ENCODE measurements at places on chromosomes 6 and 20.

DNA sequence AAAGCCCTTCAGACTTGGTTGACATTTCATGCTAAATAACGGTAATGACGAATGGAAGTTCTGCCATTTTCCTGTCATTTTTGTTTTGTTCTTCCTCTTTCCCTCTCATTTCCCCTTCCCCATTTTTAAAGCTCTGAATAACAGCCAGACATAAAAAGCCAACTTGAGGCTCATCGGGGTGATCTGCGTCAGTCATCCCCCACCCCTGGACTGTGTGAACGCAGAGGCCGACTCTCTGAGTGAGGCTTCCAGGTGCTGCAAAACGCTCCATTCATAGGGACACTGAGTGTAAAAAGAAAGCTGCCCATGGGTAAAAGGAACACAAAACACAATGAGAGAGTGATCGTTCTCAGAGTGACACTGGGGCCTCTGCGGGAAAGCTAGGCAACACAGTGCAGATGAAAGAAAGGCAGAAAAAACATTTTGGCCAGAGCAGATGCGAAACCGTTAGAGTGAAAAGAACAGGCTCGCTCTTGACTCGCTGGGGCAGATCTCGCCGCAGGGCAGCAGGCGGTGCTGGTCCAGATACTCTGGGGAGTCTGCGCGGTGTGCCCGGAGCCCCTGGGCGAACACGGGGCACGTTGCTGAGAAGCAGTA, 684.8 kb downstream of the QKI start:
- DNase-seq, result no peak

DNA sequence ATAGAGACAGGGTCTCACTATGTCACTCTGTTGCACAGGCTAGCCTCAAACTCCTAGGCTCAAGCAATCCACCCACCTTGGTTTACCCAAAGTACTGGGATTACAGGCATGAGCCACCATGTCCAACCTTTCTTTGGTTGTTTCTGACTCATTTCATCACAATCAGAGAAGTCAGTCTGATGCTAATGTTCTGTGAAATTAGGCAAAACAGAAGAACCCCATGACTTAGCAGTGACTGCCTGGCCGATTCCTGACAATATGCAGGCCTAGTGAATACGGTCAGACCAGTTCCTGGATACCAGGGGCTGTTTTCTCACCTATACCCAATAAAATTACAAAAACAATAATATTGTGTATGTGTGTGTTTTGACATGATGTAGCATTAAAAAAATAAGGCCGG, 58.8 kb upstream of the BTN3A2 start:
- no peak for DNase-seq

DNA sequence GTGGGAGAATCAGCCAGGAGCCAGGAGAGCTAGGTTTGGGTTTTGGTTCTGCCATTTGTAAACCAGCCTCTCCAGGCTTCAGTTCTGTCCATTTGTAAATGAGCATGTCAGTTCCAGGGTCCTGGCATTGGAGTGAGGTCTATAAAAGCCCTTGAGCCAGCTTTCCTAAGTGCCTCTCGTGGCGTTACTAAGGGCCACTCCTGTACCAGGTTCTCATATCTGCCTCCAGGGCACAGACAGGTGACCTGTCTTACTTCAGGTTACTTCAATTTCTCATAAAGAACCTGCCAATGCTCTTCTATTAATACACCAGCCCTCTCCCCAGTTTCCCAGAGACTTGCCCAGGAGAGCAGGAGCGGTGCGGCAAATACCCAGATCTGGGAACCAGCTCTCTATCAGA, 101.9 kb downstream of the VEGFA start:
- DNase-seq, result no peak

DNA sequence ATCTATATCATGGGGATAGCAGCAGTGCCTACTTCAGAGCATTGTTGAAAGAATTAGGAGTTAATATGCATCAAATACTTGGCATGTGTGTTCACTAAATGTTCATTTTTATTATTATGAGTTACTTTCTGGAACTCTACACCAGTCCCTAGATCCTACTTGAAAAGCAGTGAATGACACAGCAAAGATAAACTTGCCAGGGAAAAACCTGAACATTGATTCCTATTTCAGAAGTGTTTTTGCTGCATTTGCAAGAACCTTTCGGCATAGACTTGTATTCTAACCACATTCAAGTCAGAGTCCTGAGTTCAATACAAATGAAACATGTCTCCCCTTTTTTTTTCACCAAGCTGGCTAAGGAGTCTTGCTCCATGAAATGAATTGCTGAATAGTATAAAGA, 187.4 kb upstream of the TAB2 start:
- DNase-seq, result no peak

DNA sequence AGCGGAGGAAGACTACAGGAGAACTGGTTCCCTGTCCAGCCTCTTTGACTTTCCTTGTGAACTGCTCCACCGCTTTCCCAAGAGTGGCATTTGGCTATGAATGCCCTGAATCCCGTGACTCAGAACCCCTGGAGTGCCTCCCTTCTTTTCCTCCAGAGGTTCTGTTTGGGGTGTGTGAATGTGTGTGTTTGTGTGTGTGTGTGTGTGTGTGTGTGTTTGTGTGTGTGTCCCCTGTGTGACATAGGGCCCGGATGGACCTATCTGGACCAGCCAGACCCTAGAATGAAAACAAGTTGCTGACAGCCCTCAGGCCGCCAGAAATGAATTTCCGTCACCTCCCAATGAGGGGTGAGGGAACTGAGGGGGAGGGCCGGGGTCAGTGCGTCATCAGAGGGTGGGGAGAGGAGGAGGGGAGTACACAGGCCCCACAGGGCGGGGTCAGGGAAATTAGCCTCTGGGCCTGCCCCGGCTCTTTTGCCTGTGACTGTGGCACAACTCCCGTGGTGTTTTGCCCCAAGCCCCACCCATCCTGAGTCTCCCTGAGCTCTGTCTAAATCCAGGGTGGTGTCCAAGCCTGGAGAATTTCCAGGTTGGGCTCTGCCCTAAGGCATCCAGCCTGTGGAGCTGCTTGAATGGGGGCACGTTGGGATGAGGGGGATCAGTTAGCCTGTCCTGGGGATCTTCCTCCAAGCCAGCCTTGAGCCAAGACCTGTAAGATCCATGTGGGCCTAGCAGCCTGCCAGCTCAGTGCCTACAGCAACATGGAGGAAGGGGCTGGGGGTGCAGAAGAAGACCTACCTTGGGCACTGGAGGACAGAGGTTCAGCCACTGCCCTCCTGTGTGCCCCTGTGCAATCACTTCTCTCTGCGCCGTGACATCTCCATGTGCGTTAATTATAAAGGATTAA, 15.2 kb upstream of the MRPS18A start:
- DNase-seq, result peak; percentile 91

GRCh38 chr6:112041535-112041934, 12.4 kb upstream of the CCN6 start:
- DNase-seq, result no peak

DNA sequence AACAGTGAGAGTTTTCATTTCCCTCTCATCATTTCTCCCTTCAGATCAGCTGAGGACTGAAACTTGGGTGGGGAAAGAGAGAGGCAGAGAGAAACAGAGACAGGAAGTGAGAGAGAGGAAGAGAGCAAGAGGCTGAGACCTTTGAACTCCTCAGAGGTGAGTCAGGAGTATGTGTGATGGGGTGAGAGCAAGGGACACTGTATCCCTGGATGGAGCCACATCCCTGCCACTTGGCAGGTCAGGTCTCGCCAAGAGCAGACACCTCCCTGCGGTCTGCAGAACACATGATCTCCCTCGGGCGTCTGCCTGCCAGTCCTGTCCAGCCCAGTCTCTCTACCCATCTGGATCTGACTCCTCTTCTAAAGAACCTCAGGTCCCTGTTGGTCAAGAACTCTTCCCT, 62.7 kb upstream of the SYNDIG1 start:
- DNase-seq, result no peak

DNA sequence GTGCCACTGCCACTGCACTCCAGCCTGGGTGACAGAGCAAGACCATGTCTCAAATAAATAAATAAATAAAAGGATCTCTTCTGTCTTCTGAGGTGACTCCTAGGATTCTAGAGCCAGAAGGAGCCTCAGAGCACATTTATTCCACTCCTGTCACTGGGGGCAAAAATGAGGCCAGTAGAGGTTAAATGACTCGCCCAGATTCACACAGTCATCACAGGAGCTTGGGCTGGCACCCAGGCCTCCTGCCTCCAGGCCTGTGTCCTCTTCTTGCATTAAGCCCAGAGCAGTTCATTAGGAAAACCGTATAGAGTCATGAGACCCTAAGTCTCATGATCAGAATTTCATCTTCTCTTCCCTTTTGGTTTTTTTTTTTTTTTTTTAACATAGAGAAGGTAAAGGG, 243.3 kb downstream of the NRN1 start:
- no peak for DNase-seq

DNA sequence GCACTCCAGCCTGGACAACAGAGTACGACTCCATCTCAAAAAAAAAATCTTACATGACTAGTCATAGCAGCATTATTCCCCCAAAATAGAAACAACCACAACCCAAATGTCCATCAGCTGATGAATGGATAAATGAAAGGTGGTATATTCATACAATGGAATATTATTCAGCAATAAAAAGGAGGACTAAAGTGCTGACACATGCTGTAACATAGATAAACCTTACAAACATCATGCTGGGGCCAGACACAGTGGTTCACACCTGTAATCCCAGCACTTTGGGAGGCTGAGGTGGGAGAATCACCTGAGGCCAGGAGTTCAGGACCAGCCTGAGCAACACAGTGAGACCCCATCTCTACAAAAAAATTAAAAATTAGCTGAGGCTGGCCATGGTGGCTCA, 16.9 kb downstream of the C20orf203 start:
- no peak for DNase-seq

GRCh38 chr20:41048461-41049301, 20.1 kb downstream of the TOP1 start:
- DNase-seq, result peak; percentile 36

DNA sequence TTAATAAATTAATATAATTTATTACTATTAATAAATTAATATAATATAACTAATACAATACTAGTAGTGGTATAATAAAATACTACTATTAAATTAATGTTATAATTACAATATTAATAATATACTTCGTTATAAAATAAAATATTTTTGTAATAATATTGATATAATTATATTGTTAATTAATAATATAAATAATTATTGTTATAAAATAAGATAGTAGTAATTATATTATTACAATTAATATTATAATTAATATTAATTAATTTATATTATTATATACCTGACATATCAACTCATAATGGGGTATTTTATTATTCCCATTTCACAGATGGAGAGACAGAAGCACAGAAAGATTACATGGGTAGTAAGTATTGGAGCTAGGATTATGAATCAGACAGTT, 8.9 kb downstream of the BEND6 start:
- DNase-seq, result no peak

GRCh38 chr6:138004430-138005287, 102.6 kb downstream of the PERP start:
- peak; percentile 23 for DNase-seq

DNA sequence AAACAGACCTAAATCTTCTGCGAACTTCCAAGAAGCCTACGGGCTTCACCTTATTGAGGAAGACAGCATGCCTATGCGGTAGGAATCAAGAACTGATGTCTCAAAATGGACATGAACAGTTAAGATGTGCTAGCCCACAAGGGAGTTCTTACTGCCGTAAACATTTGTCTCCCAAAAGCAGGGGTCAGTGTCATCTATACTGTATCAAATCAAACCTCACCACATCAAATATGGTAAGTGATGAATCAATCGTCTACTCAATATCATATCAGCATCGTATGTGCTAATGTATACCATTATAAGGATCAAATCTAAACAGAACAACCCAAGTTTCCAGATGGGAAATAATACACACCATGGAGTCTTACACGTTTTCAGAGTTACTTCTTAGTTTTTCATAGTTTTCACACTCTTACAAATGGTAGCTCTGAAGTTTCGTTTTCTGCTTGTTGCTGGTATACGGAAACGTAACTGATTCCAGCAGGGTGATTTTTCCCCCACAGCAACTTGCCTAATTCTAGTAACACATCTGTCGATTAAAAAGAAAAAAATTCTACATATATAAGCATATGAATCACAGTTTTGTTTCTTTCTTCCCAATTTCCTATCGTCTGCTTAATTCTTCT, 12.6 kb downstream of the RRBP1 start:
- DNase-seq, result no peak

- DNase-seq, result no peak
These were observed 19.5 kb downstream of the GSTA4 start for GRCh38 chr6:52975580-52975979.

- no peak for DNase-seq
These were observed 185.6 kb downstream of the GJA10 start for GRCh38 chr6:90079560-90080490.

GRCh38 chr6:158347335-158347734, 35.1 kb downstream of the TULP4 start:
- no peak for DNase-seq

DNA sequence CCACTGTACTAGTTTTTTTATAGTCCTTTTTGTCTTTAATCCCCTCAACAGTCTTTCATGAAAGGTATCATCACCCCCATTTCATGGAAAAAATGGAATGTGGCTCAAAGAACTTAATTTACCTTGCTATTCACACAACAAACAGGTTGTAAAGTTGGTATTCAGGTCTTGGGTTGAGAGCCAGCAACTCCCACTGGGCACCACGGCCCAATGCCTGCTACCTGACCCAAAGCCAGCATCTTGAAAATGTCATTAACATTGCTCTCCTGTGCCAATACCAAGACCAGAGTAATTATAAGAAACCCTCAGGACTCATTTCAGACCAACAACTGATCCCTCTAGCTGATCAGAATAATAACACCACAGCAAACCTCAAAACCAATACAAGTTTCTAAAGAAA, 75.7 kb downstream of the METTL24 start:
- DNase-seq, result no peak

GRCh38 chr20:32010101-32010500, at the start of gene CCM2L:
TSS of gene CCM2L (plus strand) at chr20:32010438. CDS start at chr20:32010455, 17 bp downstream.
- DNase-seq, result no peak

- no peak for DNase-seq
These were observed 630.7 kb downstream of the HACE1 start for GRCh38 chr6:104229057-104229456.

DNA sequence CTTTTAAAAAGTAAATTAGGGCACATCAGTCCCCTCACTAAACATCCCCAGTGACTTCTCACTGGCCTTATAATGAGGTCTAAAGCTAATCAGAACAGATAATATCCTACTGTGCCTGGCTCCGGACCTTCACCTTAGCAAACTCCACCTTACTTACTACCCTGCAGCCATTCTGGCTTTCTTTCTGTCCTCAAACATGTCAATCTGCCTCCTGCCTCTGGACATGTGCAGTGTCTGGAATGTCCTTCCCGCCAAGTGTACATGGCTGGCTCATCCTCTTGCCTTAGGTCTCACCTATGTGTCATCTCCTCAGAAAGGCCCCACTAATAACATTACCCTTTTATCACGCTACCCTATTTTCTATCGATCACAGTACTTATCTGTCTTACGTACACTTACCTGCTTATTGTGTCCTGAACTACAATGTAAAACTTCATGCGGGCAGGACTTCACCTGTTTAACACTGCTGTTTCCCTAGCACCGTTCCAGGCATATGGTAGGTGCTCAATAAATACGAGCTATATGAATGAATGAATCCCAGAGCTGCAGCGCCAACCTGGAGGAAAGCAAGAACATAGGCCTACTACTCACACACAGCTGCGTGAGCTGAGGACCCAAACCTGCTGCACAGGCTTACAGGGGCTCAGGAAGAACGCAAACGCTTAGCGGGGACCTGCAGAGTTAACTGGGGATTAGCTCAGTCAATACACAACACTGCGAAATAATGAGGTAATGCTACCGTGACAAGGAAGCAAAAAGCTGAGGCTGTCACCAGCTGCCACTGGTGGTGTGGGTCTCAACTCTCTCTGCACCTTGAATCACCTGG, 991 bp downstream of the UQCC2 start:
- DNase-seq, result no peak
